ENCODE measurements at places on chromosomes 13 and 19. TPM values are rescaled to one million over a fixed set of nuclear protein-coding genes. Genes with fewer than 3 reads are reported as not detected.

- DNase-seq: no peak
These were observed 271.2 kb downstream of the ENOX1 start for GRCh38 chr13:43515531-43515930.

DNA sequence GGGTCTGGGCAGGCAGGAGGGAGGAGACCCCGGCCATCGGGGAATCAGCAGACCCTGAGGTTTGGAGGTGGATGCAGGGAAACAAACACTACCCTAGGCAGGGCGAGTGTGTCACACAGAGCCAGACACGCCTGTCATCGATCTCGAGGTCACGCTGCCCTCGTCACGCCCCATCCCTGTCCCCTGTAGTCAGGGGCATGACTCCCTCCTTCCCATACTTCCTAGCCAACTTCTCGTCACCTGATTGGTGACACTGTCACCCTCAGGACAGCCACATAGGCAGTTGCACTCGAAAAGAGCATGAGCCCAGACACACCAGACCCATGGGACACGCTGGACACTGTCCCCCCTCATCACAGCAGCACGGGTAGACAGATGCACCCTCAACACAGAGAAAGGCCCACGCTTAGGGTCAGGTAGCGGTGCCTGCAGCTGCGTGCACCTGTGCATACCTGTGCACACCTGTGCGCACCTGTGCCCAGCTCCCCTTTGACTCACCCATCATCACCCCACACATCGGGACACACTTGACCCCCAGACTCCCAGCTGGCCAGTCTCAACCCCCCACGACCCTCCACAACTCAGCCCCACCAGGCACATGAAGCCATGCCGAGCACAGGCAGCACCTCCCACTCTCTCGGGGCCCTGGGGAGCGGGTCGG lies 11.9 kb downstream of the CILP2 start:
- DNase-seq: no peak

DNA sequence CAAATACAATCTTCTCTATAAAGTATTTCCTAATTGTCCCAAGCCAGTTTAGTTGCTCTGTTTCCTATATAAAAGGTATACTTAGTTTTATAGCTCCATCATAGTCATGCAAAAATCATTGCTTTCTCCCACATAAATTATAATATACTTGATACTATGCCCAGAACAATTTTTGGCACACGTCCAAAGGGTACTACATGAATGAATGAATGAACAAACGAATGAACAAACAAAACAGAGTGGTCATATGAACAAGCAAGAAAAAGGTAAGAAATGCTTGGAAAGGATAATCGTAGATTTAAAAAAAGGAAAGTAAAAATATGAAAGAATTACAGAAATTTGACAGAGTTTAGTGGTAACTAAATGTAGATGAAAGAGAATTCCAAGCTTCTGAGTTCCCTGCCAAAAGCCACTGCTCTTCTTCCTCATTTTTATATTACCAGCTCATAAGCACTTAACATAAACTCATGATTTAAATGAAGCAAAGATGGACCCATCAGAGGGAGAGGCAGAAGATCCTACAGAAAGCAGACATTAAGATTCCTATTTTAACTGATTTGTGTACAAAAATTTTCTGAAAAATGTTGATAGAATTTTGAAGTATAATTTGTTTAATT lies 123.2 kb downstream of the ENOX1 start:
- no peak for DNase-seq

- no peak for DNase-seq
These were observed 329.3 kb downstream of the SUCLA2 start for GRCh38 chr13:47671776-47672175.

Gene APLP1
- 1.5 TPM for total RNA-seq

- DNase-seq: no peak
These were observed 10.7 kb upstream of the FLT1 start for GRCh38 chr13:28505543-28506135.

Gene DHRS12
- 8.1 TPM for total RNA-seq

Gene ZNF470
- 2.8 TPM for total RNA-seq

DNA sequence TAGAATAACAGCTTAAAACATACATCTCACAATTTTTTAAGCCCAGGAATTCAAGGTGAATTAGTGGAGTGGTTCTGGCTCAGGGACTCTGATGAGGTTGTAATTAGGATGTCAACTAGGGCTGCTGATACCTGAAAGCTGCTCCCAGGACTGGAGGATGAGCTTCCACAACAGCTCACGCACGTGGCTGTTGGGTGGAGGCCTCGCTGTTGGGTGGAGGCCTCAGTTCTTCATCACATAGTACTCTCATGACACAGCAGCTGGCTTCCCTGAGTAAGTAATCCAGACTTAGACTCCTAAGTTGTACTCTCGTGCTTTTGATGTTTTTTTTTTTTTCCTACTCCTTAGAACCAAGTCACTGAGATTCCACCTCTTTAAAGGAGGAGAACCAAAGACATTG lies 577.1 kb upstream of the PRR20A start:
- no peak for DNase-seq

DNA sequence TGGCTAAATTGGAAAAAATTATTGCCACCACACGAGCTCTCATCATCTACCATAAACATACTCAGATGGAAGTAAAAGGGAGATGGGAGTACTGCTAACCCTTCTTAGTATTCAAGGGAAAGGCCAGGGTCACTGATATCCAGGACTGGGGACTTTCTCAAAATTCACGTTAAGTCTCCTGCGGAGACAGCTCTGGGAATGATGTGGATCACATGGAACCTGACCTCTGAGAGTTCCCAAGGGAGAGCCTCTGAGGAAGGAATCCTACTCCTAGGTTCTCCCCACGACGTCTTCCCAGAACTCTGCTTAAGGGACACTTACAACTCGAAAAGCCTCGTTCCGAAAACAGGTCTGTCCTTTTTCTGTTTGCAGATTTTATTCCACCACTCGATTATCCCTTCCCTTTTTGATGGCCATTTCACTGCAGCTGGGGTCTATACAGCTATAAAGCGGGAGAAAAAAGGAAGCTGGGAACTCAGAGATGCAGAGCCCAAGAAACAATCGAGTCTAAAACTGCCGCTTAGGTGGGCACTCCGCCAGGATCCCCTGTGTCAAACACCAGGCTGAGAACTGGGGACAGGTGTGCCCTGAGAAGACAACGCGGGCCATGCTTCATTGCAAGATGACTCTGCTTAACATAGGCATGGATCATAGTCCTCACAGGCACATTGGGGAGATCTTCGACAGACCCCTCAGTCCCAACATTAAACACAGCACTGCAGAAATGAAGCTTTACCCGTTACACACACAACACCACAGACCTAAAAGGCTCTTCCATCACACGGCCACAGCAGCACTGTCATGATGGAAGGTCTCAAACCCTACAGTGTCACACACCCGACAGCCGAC lies 823 bp upstream of the ZNF567 start:
- DNase-seq: no peak

Gene CEACAM7
- not detected for total RNA-seq

Gene DNAAF3
- total RNA-seq: 0.40 TPM

DNA sequence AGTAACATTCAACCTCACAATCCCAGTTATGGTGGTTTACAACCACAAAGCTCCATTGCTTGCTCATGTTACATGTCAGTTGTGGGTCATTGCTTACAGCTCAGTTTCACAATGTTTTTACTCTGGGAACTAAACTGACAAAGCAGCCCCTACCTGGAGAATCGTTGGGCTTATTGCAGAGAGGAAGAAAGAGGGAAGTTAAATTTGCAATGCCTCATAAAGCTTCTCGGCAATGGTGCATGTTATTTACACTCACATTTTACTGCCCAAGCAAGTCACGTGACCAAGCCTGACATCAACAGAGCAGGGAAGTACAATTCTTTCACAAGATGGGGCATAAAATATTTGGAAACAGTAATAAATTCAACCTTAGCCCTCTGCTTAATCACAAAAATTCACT lies 441.6 kb downstream of the TDRD3 start:
- DNase-seq: no peak

DNA sequence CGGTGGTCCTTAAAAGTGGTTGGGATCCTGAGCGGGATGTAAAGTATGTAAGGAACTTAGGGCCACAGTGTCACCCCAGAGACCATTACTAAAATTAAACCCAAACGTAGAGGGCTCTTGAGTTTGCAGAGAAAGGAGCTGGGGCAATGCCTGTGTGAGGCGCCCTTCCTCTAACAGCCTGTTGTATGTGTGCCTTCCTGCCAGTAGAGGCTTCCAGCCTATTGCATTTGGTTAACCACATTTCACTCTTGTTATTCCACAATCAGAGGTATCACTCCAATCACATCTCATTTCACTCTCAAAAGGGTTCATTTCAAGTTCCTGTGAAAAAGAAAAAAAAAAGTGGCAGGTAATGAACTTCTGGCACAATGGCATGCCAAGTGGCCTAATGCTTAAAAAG lies 29.4 kb downstream of the DIAPH3 start:
- no peak for DNase-seq

- DNase-seq: no peak
These were observed 152.5 kb downstream of the IER2 start for GRCh38 chr19:13302526-13303270.

DNA sequence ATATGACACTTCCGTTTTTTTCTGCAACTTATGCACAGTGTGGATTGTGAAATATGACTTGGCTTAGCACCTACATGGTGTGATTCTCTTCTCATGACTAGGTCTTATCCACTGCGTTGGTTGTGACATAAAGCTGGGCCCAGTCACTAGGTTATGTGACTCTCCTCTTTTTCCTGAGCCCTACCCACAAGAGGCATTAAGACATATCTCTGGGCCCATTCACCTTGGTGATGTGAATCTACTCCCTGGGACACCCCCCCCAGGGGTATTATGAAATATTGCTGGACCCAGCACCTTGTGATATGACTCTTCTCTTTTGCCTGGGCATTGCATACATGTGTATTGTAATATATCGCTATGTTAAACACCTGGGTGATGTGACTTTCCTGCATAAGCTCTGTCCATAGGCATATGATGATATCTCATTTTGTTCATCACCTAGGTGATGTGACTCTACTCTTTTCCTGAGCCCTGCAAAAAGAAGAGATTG lies 85.8 kb upstream of the ZNF43 start:
- DNase-seq: no peak

- no peak for DNase-seq
These were observed 276.4 kb downstream of the LHFPL6 start for GRCh38 chr13:39326469-39327171.
